Eye (tissue), 1 donor: ENCODE measurements at places on chromosomes 5 and 9.

- no peak for DNase-seq
Observed at GRCh38 chr5:175378444-175379028, 65.4 kb downstream of the DRD1 start.

GRCh38 chr5:73451224-73452130 is 2.9 kb upstream of the FOXD1 start:
- no peak for DNase-seq

DNA sequence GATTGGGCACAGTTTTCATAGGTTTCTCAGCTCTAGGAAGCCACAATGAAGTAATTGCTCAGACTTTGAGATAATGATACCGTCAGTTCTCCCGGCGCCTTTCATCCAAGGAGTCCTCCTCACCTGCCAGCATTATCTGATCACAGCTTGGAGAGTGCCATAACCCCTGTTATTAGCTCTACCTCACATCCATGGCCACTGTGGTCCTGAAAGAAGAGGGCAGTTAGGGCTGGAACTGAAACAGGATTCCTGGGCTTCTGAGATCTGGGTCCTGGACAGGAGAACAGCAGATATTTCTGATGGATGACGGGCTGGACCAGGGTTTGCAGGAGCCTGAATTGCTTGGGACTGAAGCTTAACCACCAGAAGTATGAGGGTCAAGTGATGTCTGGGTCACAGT is 13.5 kb downstream of the RGS3 start:
- DNase-seq = no peak

DNA sequence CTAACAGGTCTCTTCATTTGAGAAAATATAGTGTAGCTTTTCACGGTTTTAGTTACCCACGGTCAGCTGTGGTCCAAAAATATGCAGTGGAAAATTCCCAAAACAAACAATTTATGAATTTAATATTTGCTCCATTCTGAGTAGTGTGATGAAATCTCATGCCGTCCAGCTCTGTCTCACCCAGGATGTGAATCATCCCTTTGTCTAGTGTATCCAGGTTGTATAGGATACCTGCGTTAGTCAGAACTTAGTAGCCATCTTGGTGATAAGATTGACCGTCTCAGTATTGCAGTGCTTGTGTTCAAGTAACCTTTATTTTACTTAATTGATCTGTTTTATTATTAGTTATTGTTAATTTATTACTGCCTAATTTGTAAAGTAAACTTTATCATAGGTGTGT is 41.1 kb downstream of the NDUFS4 start:
- no peak for DNase-seq

GRCh38 chr9:111065414-111065813 is 27.1 kb upstream of the LPAR1 start:
- DNase-seq = no peak

- peak; percentile 82 for DNase-seq
Observed at GRCh38 chr5:15500325-15501001, 483 bp downstream of the FBXL7 start.

GRCh38 chr5:180599590-180599914 is 8.3 kb upstream of the SCGB3A1 start:
- no peak for DNase-seq

- no peak for DNase-seq
Observed at GRCh38 chr5:118070041-118070440, 918.3 kb downstream of the DTWD2 start.

- DNase-seq = peak; percentile 56
Observed at GRCh38 chr5:107373549-107374263, 297.0 kb downstream of the EFNA5 start.

DNA sequence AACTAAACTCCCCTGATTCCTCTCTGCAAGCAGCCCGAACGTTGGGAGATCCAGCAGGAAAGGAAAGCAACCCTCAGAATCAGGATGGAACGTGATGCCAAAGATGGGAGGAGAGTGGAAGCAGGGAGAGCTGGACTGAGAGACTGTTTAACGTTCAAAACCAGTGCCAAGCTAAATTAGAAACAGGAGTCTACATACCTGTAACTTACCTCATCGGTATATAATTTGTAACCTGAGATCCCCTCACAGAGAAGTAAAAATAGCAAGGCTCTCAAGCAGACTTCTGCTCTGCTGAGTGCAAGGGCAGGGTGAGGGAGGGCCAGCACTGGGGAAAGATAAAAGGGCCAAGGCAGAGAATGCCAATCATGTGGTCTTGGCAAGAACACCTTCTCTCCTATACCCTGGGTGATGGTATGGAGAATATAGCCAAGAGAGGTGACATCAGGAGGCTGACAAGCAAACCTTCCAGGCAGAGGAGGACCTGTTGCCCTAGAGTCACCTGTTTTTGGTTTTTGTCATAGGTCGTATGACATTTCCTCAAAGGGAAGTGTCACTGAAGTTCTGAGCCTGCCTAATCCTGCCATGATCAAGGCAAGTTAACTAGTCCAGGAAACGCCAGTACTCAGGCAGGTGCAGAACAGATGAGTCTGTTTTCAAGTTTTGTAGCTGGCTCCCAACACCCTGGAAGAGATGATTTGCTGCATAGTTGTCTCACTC is 472.0 kb downstream of the NFIB start:
- peak; percentile 37 for DNase-seq

DNA sequence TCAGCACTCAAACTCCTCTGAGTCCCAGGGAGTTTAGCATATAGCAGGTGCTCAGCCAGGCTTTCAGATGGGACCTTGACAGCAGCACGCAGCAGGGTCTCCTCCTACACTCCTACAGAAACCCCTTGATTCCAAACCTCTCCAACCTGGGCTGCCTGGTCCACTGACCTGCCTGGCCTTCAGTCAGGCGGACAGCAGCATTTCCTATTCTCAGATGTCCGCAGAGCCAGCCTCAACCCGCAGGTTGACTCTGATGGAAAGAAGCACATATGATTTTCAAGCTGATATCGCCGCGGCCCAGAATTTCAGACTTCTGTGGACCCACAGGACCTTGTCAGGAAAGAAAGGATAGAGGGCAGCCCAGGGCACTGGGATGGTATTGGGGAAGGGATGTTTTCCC is 5.3 kb upstream of the SLC25A48 start:
- DNase-seq = no peak
